ENCODE measurements at places on chromosomes 2 and 18.

- DNase-seq, result no peak
These were observed 42.7 kb upstream of the TAF1B start for GRCh38 chr2:9800639-9800974.

- DNase-seq, result no peak
These were observed 60.9 kb downstream of the ARL4C start for GRCh38 chr2:234435836-234436481.

GRCh38 chr18:66638856-66639629 is 35.2 kb upstream of the CDH19 start:
- DNase-seq, result no peak

GRCh38 chr2:42063431-42064171 is 15.8 kb downstream of the PKDCC start:
- DNase-seq, result no peak

GRCh38 chr2:107591561-107592279 is 235.0 kb upstream of the RGPD4 start:
- DNase-seq, result no peak

DNA sequence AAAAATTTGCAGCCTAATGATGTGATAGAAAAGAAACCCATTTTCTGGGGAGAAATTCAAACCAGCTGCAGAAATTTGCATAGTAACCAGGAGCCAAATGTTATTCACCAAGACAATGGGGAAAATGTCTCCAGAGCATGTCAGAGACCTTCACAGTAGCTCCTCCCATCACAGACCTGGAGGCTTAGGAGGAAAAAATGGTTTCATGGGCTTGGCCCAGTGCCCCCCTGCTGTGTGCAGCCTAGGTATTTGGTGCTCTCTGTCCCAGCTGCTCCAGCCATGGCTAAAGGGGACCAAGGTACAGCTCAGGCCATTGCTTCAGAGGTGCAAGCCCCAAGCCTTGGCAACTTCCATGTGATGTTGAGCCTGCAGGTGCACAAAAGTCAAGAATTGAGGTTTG is 352.9 kb downstream of the PLCL1 start:
- DNase-seq, result no peak

DNA sequence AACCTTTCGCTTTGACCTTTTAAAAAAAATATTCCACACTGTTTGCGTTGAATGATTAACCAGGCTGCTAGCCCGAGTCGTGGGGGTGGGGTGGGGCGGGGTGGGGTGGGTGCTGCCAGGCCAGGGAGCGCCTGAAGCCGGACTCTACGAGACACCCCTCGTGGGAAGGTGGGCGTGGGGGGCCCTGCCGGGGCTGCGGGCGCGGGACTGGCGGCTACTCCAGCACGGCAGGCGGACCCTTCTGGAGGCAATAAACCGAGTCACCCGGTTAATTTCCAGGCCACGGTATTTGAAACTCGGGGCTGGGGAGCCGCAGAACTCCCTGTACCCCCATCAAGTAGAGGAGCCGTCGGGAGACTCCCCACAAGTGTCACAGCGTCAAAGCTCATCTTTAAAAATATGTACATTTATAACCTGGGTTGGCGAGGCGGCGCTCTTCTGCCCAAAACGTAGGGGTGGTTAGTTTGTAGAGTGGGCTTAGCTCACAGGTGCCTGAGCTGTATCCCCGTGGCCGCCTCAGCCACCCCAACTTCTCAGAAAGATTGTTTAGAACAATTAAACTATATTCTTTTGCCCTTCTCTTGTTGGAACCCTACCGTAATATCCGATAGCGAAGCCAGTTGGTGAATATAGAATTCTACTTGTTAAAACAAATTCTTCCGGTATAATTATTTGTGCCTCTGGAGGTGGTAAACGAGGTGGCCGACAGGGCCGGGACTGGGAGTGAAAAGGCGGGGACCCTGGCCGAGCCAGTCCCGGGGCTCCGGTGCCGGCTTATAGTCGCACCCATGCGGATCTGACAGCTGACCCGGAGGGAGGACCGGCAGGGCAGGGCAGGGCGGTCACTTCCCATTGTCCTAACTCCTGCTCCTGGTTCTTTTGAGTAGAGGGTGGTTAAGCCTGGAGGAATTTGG is 1.4 kb downstream of the B3GNT2 start:
- peak; percentile 62 for DNase-seq

DNA sequence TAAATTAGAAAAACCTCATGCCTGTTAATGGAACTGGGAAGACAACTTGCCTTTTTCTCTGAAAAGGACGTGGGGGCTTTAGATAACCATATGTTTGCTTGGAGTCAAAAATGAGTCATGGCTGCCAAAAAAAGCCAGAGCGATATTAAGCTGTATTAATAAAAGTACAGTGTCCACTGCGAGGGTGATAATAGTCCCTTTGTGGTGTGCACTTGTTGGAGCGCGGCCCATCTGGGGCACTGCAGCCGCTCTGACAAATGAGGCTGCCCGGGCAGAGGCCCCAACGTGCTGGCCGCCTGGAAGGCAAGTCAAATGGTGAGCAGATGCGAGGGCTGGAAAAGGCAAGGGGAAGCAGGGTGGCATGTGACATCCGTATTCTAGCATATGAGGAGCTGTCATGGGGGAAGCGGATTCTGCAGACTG is 103.3 kb upstream of the NCK2 start:
- no peak for DNase-seq

DNA sequence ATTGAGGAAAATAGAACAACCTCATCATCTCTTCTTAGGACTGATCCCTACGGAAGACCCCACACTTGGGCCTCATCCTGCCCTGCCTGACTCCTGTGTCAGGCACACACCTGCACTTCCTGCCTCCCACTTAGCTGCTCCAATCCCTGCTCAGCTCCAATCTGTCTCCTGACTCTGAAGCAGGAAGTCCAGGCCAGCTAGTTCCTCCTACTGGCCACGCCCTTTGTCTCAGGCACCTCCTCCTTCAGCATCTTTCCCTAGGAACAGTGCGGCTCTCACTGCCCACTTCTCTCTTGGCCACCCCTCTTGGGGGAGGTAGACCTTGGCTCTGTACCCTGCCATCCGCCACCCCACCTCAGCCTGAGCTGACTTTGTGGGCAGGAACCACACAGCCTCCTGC is 135.8 kb downstream of the CELF4 start:
- DNase-seq, result no peak

- DNase-seq, result no peak
These were observed 33.9 kb downstream of the CCDC138 start for GRCh38 chr2:108820482-108820881.
